ENCODE measurements at places on chromosomes 6 and 20. TPM values are rescaled to one million over a fixed set of nuclear protein-coding genes. Genes with fewer than 3 reads are reported as not detected.

PTCHD4 gene
- 0.31 TPM for polyA plus RNA-seq

C20orf141 gene
- not detected for polyA plus RNA-seq

PNLDC1 gene
- polyA plus RNA-seq, result 0.47 TPM

SIRPB1 gene
- not detected for polyA plus RNA-seq

E2F1 gene
- polyA plus RNA-seq, result 11.2 TPM

CFB gene
- polyA plus RNA-seq, result 13.0 TPM
